Mesenteric fat pad (tissue), 1 donor: ENCODE measurements at places on chromosomes 3 and 15. TPM values are rescaled to one million over a fixed set of nuclear protein-coding genes. Genes with fewer than 3 reads are reported as not detected.

The WDR6 gene
- total RNA-seq = 104 TPM

The RAF1 gene
- total RNA-seq = 92.1 TPM

The CXCR6 gene
- 0.96 TPM for total RNA-seq

The ZWILCH gene
- total RNA-seq = 4.4 TPM
